ENCODE measurements at places on chromosomes 12 and 14.

GRCh38 chr12:27975222-27976136 is 2.9 kb upstream of the PTHLH start:
- DNase-seq, result no peak

DNA sequence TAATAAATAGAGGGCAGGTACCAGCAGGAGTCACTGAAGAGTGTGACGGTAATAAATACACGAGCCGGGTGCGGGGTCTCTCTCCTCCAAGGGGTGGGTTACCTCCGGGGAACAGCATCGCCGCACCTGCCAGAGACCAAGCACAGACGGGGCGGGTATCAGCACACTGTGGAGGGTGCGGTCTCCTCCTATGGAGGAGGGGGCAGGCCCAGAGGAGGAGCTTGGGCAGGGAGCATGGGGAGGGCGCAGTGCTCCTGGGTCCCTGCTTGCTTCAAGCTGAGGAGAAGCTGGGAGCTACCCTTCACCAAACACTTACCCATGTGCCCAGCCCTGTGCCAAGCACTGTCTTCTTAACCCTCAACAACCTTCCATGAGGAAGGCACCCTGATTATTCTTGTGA is 12.8 kb downstream of the PGF start:
- DNase-seq, result no peak

DNA sequence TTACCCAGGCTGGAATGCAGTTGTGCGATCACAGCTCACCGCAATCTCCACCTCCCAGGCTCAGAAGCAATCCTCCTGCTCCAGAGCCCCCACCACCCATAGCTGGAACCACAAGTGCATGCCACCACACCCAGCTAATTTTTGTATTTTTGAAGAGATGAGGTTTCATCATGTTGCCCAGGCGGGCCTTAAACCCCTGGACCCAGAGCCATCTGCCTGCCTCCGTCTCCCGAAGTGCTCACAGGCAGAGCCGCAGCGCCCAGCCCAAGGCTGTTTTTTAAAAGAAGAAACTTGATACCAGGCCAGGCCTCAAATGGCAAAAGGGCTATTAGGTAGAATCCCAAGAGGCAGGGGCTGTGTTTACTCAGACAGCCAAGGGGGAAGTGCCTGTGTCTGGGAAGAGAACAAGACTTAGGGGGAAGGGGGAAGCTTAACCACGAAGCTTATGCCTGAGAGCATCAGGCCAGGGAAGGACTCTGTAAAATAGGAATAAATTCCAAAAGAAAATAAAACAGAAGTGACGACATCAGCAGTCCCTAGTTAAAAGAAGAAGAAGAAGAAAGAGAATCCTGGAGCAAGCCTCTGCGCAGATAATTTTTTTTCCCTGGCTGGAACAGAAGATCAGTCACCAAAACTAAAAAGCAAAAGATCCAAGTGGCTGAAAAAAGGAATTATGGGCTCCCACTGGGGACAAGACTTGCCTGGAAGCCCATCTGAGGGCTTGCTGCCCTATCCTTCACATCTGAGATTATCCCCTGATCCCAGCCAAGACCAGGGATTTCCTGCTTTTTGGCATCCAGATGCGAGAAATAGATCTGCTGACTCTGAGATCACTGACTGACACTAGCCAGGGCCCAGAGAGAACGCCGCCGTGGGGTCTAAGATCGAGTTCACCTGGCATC is 170.5 kb downstream of the NDUFA12 start:
- DNase-seq, result peak; percentile 84

DNA sequence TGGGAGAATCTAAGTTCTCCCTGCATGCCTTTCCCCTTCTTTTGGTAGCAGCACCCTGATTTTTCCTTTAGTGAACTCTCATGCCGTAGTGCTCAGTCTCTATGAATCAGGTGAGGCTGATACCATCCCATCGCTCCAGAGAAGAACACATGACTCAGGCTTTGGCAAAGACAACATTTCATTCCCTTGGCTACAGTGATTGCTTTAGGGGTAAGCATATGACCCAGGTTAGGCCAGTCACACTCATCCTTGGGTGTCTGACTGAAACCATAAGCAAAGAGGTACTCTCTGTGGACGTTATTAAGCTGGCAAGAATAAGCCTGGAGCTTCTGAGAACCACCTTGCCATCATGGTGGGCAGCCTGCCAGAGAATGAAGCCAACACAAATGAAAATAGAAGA is 141.8 kb downstream of the MYRFL start:
- DNase-seq, result no peak

DNA sequence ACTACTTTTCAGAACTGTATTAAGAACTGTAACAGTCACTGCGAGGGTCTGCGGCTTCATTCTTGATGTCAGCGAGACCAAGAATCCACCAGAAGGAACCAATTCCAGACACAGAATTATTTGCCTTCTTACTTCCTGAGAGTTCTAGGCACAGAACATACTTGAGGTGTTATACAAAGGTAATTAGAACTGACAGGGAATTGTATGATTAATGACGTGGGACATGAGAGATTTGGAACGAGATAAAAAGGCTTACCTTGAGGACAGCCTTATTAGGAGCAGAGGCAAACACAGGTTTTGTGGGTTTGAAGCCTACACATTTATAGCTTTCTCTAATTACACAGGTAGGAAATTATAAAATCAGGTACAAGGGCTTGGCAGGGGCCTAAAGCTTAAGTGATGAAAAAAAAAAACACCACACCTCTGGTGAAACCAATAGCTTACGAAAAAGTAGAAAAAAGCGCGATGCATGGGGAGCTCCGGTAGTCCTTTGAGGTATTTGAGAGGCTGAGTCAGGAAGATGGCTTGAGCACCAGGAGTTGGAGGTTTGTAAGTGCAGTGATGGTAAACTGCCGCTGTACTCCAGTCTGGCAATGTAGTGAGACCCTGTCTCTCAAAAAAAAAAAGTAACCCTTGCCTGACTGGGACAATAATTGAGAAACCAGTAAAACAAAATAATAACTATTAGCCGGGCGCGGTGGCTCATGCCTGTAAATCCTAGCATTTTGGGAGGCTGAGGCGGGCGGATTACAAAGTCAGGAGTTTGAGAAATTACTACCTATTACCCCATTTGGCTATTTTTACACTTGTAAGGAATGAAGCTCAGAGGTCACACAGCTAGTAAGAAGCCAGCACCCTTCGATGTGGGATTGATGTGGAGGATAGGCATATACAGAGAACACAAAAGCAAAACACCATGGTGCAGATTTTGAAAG is 795 bp upstream of the ACOT2 start:
- no peak for DNase-seq
